CD8-positive, alpha-beta T cell (primary cell): ENCODE measurements at places on chromosomes 13 and 19.
A peak's percentile ranks its signal among the peaks of the same experiment; 100 is the strongest.

DNA sequence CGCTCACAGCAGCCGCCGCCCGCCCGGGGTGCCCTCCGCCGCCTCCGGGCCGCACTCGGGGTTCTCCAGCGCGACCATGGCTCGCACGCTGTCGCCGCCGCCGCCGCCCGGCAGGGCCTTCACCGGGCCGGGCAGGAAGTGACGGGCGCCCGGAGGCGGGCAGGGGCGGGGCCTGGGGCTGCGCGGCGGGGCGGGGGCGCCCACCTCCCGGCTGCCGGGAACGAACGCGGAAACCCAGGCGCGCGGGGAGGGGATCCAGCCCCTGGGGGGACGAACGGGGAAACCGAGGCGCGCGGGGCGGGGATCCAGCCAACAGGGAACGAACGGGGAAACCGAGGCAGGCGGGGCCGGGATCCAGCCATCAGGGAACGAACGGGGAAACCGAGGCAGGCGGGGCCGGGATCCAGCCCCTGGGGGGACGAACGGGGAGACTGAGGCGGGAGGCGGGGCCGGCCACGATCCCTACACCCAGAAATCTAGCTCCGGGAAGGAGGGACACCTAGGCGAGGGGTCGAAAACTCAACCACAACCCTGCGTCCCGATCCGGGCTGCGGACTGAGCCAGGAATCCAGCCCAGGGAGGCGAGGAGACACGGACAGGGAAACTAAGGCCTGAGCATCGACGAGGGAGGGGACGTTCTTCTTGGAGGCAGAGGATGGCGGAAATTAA is at the start of gene R3HDM4:
R3HDM4 (minus strand) TSS at position 140 of the 669 bp plus-strand sequence; CDS start at position 78, 62 bp downstream.
- peak; percentile 88 for DNase-seq

DNA sequence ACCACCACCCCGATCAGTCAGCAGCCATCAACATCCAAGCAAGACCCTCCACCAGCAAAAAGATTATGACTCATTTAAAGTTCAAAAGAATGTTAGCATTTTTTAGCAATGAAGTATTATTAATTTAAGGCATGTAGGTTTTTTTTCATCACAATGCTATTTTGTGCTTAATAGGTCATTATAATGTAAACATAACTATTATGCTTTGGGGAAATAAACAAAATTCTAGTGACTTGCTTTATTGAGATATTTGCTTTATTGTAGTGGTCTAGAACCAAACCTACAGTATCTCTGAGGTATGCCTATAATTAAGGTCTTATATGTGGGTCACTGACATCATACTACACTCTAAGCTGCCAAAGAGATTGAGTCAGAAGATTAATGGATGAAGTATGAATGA is 20.0 kb downstream of the KLF12 start:
- DNase-seq = no peak

GRCh38 chr13:73218181-73218580 is 159.4 kb downstream of the KLF5 start:
- DNase-seq = no peak

GRCh38 chr19:33397536-33398360 is 24.2 kb downstream of the CEBPG start:
- no peak for DNase-seq

DNA sequence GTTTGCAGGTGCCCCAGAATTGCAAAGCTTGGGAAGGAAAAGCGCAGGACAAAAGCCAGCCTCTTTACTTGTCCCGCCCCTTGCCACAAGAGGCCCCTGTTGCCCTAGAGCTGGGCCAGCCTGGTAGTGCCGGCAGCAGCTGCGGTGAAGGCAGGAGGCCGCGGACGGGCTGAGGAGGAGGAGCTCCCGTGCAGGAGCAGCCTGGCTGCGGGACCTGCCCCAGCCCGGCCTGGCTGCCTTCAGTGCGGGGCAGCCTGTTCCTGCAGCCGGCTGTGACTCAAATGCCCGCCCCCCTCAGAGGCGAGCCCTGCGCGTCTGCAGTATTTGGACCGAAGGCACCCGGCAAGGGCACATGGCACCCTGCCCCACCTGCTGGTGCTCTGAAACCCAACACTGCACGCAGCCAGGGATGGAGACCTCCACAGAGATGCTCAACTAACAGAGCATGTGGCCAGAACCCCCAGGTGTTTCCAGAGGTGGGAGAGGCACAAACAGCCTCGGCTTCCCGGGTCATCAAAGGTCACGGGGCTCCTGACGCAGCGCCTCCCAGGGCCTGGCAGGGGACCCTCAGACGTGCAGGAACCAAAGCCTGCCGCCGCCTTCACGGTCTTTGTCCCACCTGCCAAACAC is 29.7 kb downstream of the NAXD start:
- DNase-seq = peak; percentile 66

DNA sequence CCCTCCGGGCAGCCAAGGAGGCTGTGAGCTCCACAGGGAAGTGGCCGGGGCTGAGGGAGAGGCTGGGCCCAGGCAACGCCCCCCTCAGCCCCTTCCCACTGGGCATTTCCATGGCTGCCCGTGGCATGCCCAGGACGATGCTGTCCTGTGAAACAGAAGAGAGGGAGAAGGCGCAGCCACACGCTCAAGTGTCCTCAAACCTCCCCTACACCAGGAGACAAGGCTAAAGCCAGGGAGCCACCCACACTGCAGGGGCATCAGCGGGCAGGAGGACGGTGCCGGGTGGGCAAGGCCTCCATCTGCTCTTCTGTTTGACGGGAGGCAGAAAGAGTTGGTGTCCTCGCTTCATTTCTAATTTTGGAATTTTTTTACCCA is 14.2 kb upstream of the PROZ start:
- no peak for DNase-seq

DNA sequence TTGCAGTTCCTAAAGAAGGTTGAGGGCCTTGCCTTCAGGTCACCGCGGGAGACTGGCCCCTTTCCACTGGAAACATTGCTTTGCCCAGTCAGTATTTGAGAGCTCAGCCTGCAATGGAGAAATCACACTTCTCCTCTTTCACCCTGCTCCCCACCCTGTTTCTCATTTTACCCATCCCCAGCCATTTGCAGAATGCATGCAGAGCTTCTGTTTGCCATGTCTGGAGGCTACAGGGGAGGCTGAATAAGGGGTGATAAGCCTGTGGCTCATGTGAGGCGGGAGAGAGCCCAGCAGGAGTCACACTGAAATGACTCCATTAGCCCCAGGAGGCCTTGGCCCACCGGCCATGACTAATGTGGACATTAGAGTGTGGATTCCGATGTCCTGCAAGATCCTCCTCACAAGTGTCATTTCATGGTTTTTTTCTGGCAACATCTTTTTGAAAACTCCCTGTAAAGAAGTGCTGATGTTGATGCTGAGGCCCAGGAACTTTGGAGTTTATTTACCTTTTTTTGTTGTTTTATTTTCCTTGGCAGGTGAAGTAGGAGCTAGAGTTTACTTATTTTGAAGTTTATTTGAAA is 6.3 kb downstream of the SPINT2 start:
- no peak for DNase-seq

DNA sequence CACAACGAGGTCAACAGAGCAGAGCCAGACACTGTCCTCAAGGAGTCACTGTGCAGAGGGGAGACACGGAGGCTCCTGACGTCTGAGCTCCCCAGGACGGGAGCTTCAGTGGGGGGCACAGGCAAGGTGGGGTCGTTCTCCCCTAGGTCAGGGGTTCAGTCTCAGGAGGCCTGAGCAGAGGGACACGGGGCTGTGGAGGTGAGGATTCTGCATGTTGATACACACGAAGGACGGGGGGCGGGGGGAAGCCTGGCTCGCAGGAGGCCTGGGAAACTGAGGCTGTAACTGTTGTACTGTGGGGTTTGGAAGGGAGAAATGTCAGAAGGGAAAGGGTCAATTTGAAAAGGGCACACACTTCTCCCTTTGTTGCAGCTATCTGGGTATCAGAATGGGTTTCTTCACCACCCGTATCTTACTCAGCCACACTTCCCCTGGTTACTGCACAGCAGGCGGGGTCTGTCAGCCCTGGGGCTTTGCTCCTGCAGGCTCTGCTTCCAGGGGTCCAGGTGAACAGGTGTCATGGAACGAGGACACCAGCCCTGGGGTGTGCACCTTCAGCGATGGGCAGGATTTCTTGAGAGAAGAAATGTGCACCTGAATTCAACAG is 748 bp upstream of the SIGLEC8 start:
- DNase-seq = no peak

GRCh38 chr13:32638739-32639138 is 52.5 kb downstream of the PDS5B start:
- DNase-seq = no peak

GRCh38 chr19:12052091-12052496 is 667 bp downstream of the ZNF878 start:
- no peak for DNase-seq

GRCh38 chr13:97574926-97575325 is 141.0 kb downstream of the RAP2A start:
- no peak for DNase-seq

GRCh38 chr13:114129649-114130062 is 2.8 kb downstream of the RASA3 start:
- no peak for DNase-seq
